ENCODE measurements at places on chromosomes 6 and 20. TPM values are rescaled to one million over a fixed set of nuclear protein-coding genes. Genes with fewer than 3 reads are reported as not detected.

DNA sequence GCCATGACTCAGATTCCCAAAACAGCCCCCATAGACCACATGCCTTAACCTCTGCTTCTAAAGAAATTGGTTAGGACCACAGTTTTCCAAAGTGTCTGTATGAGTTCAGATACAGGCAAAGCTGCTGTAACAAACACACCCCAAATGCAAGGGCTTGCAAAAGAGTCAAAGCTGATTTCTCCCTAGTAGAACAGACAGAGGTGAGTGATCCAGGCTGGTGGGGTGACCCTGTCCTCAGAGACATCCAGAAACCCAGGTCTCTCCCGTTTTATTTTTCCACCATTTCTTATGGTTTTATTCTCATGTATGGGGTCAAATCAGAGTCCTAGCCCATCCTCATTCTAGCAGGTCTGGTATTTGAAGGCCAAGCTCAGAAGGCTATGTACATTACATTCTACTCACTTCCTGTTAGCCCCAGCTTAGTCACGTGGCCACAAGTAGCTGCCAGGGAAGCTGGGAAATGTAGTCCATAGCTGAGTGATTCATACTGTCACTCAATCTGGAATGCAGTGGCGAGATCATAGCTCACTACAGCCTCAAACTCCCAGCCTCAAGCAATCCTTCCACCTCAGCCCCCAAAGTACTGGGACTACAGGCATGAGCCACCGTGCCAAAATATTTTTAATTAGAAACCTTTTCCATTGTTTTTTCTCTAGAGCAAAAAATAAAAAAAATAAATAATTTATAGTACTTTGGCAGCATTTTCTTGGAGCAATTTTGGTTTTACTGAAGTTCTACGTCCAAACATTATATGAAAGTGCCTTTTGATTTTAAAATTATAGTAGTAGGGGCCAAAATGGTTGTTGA lies 175.2 kb downstream of the ZMYND8 start:
- no peaks in the 10 kb centered on the region for H3K27me3 ChIP-seq
- no peaks in the 10 kb centered on the region for H3K4me1 ChIP-seq
- DNase-seq: peak; percentile 83
- H3K4me3 ChIP-seq: no peak overlapping the region
- H3K27ac ChIP-seq: no peak overlapping the region

DNA sequence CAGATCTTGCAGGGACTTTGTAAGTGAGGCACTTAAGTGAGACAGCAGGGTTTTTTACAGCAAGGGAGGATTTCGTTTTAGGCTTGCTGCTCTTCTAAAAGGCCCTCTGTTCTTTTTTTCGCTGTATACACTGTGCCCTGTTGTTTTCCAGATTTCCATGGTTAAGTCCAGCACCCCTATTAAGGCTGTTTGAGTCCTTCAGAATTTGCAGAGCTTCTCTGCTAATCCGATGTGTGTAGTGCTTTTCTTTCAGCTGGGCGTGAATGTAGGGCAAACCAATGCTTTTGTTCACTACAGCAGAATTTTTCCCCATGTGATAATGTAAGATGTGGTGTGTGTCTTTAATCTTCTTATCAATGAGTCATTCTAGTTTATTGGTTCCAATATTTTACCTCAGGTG lies 200.5 kb upstream of the RREB1 start:
- H3K27ac ChIP-seq: no peak overlapping the region
- no peaks in the 10 kb centered on the region for H3K4me1 ChIP-seq
- H3K4me3 ChIP-seq: no peak overlapping the region
- DNase-seq: no peak

- no peaks in the 10 kb centered on the region for H3K27me3 ChIP-seq
- no peak for DNase-seq
- no peak overlapping the region for H3K4me3 ChIP-seq
- no peaks in the 10 kb centered on the region for H3K36me3 ChIP-seq
- H3K27ac ChIP-seq: no peak overlapping the region
Observed at GRCh38 chr20:5309971-5310370, 6.8 kb downstream of the PROKR2 start.

The DEF6 gene
- total RNA-seq: 5.7 TPM

Data from Caco-2 (cell line).